ENCODE measurements at places on chromosomes 7 and 10.

- DNase-seq: no peak
Measured at GRCh38 chr10:42781893-42782445, 626 bp upstream of the BMS1 start.

DNA sequence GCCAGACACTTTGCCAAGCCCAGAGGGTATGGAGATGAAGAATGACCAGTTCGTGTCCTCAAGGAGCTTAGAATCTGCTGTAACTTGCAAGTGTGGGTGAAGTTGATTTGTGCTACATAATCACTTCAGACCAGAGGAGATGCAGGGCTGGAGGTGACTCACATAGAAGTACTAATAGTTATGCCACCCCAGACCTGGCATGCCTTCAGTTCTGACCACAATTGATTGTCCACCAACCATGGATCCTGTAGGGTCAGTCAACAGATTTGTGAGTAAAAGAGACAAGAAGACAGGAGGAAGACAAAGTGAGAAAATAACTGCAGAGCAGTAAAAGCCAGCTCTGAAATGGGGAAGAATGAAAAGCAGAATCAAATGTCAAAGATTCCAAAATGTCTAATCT, 51.2 kb upstream of the BMPER start:
- DNase-seq: no peak

- DNase-seq: no peak
Measured at GRCh38 chr10:48284002-48284546, 9.6 kb upstream of the FRMPD2 start.

GRCh38 chr10:11793762-11794479, 29.2 kb upstream of the PROSER2 start:
- DNase-seq: no peak

GRCh38 chr10:88027570-88027969, 164.1 kb downstream of the PTEN start:
- no peak for DNase-seq

DNA sequence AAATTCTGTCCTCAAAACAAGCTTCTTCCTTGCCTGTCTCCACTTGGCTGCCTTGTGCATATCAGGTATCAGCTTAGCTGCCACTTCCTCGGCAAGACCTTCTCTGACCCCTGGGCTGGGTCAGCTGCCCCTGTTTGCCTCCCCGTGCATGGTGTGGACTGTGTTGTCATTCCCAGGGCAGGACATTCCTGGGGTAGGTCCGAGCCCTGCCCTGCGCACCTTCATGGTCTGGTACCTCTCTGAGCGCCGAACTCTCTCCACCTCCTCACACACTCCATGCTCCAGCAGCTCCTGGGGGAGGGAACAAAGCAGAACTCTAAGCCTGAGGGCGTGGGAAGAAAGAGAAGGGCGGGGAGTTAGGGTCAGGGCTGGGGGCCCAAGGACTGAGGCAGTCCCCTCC, 3.8 kb downstream of the POLM start:
- no peak for DNase-seq

DNA sequence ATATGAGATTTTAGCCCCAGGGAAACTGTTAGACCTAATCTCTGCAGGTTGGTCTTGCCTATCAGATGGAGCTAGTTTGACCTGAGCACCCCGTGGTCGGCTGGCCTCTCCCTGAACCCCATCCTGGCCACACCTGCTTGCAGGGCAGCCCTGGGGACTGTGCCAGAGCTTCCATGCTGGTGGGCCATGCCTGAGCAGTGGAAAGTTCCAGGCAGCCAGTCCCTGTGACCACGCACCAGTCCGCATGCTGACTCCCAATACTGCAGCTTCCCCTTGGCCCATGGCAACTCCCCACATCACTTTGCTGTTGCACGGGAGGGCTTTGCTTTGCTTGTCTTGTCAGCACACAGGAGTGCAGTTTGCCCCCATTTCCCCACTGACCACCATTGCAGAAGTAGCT, 427.8 kb upstream of the SEMA3D start:
- no peak for DNase-seq

Data from pancreas (tissue), 10 donors.